ENCODE measurements at places on chromosomes 2 and 18.

- DNase-seq: no peak
Observed at GRCh38 chr2:102158011-102158755, 15.6 kb downstream of the IL1R1 start.

DNA sequence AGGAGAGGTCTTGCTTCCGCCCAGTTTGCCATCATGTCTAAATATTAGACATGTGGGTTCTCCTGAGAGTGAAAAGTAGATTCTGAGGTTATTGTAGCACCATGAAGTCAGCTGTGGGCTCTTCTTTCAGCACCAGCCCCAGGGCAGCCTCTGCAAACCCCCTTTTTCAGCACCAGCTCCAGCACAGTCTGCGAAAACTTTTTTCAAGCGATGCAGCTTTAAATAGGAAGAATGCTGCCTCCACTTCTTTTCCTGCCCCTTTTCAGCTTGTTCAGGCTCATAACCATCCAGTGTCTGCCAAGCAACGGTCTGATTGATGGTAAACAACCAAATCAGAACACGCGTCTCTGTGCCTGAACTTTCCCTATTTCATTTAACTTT is at the start of gene COL5A2:
COL5A2 (minus strand) TSS at position 192 of the 381 bp plus-strand sequence; CDS start at position 35, 157 bp downstream.
- peak; percentile 11 for DNase-seq

DNA sequence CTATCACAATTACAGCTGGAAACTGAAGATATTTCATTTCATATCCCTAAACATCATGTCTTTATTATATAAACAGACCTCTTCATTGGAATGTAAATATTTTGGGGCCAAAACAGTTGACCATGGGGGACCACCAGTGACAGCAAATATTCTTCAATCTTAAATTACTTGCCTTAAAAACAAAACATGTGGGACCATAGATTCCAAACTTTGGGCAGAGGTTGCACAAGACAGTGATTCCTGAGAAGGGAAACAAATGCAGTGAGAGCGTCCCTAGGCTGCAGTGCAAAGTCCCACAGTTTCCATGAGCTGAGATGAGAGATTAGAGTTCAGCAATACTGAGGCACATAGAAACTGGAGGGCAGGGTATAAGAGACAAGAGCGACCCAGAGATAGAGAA is 818.9 kb downstream of the CBLN2 start:
- no peak for DNase-seq

DNA sequence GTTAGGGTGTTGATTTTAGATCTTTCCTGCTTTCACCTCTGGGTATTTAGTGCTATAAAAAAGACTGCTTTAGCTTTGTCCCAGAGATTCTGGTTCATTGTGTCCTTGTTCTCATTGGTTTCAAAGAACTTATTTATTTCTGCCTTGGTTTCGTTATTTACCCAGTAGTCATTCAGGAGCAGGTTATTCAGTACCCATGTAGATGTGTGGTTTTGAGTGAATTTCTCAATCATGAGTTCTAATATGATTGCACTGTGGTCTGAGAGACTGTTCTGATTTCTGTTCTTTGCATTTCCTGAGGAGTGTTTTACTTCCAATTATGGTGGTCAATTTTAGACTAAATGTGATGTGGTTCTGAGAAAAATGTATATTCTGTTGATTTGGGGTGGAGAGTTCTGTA is 167.1 kb upstream of the KYNU start:
- no peak for DNase-seq

DNA sequence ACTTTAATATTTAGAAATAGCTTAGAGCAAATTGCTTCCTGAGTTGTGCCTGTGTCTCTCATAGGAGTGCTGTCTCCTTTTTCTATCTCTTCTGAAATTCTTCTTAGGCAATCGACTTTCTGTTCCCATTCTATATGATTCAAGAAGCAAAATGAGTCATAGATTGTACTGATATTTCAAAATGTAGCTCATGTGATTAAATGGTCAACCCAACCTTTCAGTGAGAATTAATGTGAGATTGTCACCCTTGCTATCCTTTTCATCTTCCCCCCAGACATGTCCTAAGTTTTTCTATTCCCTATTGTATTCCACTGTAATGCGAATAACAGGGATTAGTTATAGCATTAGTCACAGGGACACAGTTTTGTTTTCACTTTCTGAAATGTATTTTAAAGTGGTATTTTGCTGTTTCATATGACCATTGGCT is 413.6 kb downstream of the THSD7B start:
- DNase-seq: no peak

GRCh38 chr2:184006998-184007397 is 591.3 kb upstream of the ZNF804A start:
- no peak for DNase-seq

DNA sequence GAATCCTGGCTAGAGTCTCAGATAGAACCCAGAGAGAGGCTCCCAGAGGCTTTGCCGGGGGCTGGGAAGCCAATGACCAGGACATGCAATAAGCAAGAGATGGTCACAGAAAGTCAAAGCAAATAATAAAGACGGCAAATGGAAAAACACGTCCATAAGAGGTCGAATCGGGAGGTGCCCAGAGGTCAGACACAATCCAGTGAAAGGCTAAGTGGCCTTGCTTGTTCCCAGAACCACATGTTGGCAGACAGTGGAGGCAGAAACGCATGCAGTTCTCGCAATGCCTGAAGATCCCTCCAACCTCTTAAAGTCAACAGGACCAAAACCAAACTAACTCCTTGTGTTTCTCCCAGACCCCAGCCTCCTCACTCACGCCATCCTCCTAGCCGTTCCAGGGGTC is 3.0 kb downstream of the CYB5A start:
- no peak for DNase-seq

DNA sequence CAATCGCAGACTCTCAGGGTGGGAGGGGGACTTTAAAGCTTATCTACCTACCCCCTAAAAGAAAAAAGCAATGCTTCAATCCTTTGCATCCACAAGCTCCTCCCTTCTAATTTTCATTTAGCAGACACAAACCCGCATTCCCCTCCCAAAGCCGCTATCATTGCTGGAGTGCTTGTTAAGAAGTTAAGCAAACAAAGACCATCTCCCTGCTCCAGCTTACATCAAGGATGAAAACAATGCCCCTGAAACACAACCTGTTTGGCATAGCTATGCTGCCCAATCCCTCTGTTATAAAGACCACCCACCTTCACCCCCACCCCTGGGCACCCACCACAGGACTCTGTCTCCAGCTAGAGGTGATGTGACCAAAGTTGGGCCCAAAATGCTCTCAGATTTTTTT is 33.0 kb downstream of the REEP1 start:
- DNase-seq: no peak

DNA sequence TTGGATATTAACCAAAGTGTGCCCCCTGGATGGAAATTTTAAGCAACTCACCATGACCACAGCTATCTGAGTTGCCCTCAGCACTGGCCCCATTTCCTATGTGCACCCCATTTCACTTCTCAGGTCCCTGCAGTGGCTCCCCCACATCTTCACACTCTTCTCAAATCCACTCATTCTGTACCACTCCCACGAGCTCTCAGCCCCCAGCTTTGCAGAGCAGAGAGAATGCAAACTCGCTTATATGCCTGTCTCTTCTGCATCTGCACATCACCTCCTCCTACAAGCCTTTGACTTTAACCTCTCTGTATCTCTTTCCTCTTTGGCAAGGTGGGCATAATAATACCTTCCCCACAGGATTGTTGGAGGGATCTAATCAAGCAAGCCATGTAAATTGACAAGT is 46.2 kb downstream of the DPYSL5 start:
- DNase-seq: no peak

- DNase-seq: no peak
Observed at GRCh38 chr2:49901202-49902065, 747.1 kb upstream of the FSHR start.

GRCh38 chr2:64950226-64951160 is 38.7 kb upstream of the SLC1A4 start:
- DNase-seq: peak; percentile 29

- DNase-seq: no peak
Observed at GRCh38 chr2:160299540-160299939, 99.5 kb upstream of the ITGB6 start.

All from common myeloid progenitor, CD34-positive (primary cell).